Motor neuron (in vitro differentiated cells): ENCODE measurements at places on chromosomes 7 and 10.

DNA sequence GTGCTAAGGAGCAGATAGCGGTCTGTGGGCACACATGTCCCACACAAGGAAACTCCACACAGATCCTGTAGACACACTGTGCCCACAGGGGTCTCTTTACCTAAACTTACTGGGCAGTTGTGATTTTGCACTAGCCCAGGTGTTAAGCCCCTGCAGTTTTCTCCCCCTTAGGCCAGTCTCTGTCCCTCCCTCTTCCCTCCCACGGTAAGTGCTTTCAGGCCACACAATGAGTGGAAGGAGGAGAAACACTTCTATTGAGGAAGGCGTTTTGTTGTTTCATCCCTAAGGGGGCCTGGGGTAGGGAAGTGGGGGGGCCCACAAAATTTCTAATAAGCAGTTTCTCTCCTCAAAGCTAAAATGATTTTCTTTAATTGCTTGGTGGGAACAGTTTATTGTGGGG lies 51.4 kb downstream of the FBXW4 start:
- ATAC-seq: no peak

DNA sequence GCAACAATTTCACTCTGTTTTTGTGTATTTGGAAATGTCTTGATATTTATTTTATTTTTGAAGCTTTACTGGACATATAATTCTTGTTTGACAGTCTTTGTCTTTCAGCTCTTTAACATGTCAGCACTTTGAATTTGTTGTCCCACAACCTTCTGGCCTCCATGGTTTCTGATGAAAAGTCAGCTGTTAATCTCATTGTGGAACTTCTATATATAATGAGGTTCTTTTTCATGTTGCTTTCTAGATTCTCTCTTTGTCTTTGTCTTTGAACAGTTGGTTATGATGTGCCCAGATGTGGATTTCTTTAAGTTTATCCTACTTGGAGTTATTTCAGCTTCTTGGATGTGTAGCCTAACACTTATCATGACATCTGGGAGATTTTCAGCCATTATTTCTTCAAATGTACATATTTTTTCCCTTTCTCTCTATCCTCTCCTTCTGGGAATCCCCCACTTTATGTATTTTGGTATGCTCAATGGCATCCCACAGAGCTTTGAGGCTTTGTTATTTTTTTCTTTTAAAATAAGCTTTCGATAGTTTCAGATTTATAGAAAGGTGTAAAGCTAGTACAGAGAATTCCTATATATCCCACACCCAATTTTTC lies 9.5 kb upstream of the LMTK2 start:
- no peak for ATAC-seq

DNA sequence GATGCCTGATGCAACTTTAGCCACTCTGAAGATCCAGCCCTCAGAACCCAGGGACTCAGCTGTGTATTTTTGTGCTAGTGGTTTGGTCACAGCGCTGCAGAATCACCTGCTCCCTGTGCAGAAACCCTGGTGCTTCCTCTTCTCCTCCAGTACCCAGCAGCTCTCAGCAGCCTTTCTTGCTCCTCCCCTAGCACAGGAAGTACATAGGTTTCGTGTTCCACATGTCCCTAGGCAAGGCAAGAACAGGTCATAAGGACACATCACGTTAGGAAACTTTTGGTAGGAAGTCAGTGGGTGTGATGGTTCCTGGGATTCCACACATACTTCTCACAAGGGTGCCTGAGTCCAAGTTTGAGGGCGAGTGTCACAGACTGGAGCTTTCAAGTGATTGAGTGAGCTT lies 167.9 kb upstream of the PRSS1 start:
- no peak for ATAC-seq

DNA sequence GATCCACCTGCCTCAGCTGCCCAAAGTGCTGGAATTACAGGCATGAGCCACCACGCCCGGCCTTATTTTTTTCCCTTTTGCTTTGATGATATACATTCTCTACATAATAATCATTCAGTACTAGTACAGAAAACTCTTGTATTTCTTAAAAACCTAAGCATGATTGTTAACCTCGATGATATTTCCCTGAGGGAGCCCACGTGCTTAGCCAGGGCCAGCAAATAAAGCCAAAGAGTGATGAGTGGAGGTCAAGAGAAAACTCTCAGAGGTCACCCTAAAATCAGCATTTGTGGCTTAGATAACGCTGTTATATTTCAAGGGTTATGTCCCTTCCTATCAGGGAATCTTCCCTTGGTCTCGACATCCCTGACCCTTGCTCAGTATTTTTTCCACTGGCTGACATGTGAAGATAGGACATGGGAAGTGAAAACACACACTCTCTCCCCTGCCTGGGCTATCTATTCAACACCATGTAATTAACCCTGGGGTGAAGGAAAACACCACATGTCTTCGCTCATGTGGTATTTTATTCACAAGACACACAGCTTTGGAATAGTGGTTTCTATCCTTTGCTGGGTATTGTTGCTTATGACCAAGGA lies 12.6 kb downstream of the FAM200A start:
- ATAC-seq: no peak

DNA sequence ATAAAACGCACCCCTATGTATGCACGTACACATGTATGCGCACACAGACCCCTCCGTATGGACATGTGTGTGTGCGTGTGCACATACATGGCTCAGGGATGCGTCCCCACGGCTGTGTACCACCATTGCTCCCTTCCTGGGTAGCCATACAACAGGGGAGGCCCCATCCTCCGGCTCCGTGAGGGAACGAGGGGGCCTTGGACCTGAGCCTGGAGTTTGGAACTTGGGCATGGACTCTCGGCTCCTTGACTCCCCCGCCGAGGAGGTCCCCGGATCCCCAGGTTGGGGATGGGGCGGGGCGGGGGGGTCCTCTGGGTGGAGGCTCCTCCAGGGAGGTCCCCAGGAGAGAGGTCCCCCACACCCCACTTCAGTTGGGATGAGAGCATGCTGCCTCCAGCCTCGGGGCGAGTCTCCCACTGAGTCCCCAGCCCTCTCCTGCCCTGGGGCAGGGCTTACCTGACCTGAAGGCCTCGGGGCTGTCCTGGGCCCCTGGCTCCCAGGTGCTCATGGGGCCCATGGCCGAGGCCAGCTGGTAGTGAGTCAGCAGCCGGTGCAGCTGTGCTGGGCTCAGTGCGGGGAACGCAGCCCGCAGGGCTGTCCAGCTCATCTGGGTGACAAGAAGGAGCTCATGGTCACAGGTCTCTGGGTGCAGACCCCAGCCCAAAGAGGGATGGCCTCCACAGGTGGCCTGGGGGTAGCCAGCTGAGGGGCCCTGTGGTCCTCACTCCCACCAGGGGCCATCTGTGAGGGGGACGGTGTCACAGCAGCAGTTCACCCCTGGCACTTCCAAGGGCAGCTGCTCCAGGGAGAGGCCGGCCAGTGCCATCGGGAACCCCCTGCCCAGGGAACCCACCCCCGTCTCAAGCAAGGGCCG lies 29.9 kb downstream of the AP5Z1 start:
- no peak for ATAC-seq

DNA sequence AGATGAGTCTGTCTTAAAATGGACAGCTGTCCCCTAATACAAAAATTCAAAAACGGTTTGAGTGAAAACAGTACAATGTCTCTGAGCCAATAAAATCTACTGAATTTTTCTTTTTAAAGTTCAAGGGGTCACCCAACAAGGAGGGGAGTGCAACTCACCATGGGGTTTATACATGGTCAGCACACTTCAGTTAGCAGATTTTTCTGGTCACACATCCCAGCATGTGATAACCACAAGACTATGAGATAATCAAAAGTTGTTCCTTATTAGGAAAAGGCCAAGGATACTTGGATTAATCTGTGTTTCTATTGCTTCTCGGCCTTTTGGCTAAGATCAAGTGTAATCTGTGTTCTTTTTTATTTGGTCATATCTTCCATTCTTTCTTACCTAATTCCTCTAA lies 31.6 kb downstream of the ABCB5 start:
- no peak for ATAC-seq

DNA sequence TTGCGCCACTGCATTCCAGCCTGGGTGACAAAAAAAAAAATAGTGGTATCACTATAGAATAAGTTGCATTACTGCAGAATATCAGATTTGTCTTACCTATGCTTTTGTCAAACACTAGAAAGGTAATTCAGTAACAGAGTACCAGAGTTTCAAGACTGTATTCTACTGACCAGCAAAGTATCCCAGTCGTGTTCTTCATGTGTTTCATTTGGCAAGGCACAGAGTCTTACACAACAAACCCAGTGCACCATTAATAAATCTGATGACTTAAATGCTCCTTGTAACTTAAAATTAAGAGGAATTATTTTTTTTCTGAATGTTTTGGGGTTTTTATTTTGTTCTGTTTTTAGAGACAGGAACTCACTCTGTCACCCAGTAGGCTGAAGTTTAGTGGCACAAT lies 34.4 kb upstream of the PBLD start:
- ATAC-seq: no peak

GRCh38 chr7:128867241-128867640 lies 4.6 kb downstream of the ATP6V1F start:
- ATAC-seq: no peak

- ATAC-seq: no peak
Measured at GRCh38 chr7:118995350-118995749, 770.8 kb downstream of the ANKRD7 start.

DNA sequence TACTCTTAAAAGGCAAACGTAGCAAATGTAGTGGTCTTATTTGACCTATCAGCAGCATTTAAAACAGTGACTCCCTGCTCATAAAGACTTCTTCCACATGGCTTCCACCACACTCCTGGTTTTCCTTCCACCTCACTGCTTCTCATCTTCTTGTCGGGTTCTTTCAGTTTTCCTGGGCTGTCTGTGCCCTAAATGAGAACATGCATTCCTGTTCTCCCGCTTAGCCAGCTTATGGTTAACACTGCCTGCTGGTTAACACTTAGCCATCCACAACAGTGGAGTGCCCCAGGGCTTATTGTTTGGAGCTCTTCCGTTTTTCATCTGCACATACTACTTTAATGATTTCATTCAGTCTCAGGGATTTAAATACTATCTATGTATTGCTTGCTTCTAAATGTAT lies 34.3 kb upstream of the EXOC6 start:
- no peak for ATAC-seq

GRCh38 chr10:96850825-96851224 lies 18.7 kb downstream of the LCOR start:
- ATAC-seq: peak; percentile 26

DNA sequence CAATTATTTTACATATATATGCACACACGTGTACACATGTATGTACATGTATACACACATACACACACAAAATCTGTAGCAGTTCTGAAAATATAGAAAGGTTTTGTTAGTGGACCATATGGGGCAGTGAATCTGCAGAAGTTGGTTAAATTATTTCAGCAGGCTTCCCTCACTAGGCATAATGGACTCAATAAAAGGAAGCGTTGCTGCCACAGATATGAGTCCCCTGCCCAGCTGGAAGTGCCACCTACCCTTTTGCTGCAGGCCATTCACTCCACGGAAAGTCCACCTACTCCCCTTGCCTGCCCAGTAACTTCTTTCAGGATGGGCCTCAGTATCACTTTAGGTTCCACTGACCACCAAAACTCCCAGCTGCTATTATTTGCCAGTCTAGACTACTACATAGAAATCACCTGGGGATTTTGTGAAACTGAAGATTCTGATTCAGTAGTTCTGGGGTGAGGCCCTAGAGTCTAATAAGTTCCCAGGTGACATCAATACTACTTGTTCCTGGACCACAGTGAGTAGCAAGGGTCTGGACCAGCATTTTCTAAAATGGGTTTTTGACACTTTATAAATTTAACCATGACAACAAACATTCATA lies 29.3 kb upstream of the CROT start:
- ATAC-seq: no peak

- ATAC-seq: no peak
Measured at GRCh38 chr10:10630281-10630680, 387.4 kb upstream of the CELF2 start.

DNA sequence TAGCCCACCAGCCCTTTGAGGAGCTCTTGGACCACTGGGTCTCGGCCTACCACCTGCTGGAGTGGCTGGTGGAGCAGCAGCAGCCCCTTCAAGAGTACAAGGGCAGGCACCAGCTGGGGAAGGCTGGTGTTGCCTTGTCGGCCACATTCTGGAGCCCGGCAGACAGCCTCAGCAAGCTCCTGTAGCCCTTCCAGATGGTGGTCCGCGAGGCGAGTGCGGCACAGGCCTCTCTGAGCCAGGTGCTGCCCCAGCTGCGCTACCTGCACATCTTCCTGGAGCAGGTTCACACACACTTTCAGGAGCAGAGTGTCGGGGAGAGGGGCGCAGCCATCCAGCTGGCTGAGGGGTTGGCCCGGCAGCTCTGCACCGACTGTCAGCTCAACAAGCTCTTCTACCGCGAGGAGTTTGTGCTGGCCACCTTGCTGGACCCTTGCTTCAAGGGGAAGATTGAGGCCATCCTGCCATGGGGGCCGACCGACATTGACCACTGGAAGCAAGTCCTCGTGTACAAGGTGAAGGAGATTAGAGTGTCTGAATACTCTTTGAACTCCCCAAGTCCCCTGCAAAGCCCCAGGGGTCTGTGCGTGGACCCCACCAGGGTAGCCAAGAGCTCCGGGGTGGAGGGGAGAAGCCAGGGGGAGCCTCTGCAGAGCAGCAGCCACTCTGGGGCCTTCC lies 7.0 kb upstream of the ACTR3C start:
- no peak for ATAC-seq

DNA sequence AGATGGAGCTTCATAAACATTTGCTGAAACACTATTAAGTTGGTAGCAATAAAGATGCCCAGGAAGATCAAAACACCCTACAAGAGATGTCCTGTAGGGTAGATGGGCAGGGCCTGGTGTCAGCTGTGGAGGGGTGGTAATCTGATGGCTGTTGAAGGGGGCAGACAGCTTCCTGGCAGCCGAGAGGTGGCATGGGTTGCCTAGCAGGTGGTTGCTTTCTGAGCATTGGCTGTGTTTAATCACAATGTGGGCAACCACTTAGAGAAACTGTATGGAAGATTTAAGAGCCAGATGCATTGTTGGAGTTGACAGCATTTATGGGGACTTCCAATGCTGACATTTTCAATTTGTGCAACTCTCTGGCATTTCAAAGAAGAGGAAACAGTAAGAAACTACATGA lies 79.9 kb upstream of the SLC26A5 start:
- no peak for ATAC-seq

DNA sequence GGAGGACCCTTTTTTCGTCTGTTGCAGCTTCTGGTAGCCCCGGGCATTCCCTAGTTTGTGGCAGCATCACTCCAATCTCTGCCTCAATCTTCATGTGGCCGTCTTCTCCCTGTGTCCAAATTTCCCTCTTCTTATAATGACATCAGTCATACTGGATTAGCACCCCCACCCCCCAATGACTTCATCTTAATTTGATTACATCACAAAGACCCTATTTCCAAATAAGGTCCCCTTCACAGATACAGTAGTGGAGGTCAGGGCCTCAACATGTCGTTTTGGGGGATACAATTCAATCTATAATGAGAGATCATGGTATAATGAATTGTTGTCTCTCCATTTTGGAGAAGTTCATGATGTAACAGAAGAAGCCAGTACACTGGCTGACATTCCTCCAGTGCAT lies 28.1 kb upstream of the EZH2 start:
- no peak for ATAC-seq
